Stimulated activated CD8-positive, alpha-beta memory T cell treated with anti-CD3 and anti-CD28 coated beads, Interleukin-4, amount 100 ng/mL, for 4 hours (primary cell): ENCODE measurements at places on chromosomes 12 and 14.

DNA sequence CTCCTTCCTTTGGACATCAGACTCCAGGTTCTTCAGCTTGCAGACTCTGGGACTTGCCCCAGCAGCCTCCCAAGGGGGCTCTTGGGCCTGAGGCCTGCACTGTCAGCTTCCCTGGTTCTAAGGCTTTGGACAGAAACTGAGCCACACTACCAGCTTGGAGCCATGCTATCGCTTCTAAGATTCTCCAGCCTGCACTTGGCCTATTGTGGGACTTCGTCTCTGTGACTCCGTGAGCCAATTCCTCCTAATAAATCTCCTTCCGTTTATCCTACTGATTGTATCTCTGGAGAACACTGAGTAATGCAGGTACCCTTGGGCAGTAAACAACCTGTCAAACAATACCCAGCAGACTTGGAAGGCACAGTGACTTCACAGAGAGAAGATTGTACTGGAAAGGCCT lies 24.9 kb upstream of the RHOJ start:
- no peak for DNase-seq

DNA sequence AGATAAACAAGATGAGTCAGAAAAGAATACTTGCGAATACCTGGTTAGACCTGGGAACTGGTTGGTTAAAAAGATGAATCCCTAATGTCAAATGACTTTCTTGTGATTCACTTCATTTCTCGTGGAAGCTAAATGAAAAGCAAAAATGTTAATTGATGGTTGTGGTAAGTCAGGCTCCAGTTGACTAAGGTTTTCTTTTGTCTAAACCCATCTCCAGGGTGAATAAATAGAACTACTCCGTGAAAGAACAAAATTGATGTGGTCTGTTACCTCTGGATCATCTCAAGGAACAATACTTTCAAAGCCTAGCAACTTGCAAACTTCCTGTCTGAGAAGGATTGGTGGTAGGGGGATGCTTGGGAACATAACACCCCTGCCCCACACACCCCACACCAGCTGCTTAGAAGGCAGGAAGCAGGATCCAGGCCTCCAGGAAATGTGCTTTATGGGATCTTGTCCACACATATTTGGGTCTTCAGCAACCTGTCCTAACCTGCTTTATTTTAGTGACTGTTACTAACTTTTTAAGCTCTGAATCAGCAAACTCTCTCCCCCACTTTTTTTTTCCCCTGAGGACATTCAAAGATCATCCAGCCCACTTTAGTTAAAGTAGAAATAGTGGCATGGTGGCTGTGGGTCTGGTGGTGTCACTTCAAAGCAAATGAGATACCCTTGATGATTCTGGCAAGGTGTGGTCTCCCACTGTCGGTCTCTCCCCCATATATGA lies 60.4 kb upstream of the PTHLH start:
- no peak for DNase-seq

GRCh38 chr12:13362260-13362841 lies 165.8 kb downstream of the EMP1 start:
- DNase-seq: no peak

DNA sequence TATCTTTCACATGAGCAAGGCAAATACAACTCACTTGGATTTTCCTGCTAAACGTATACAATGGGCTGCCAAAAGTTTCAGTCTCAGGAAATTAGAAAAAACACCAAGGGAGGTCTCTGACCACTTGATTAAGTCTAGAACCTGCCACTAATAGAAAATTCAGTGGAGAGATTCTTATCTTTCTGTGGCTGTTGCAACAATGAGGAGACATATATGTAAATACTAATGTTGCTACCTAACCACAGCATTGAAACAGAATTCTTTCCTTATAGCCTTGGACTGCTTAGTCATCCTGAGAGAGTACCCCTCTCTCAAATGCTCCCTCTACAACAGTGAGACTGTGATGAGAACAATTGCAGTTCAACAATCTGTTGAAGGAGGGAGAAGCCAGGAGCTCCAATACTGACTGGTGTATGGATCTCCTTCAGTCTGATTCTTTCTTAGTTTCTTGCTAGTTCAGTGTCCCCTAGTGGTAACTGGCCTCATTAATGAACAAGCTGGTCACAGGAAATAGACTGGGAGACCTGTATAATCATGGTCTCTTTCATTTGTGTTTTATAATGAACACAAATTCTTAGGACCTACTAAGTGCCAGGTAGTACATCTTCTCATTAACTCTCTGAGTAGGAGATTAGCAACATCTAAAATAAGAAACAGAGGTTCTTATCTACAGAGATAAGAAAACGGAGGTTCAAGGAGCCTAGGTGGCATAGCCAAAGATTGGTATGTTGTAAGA lies 164.5 kb downstream of the SLC38A4 start:
- DNase-seq: no peak

DNA sequence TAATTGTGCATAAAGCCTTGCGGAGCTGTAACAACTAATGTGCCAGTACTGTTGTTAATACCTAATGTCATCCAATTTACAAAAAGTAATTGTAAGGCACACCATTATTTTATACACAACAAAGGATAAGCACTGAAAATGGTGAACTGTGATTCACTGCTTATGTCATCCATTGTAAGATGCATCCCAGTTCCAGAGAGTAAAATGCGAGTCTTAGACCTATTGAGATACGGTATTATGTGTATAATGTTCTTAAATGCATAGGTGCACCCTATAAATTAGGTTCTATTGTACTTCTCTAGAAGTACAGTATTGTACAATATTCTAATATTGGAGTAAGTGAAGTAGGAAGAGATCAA lies 406 bp downstream of the PARP2 start:
- no peak for DNase-seq

DNA sequence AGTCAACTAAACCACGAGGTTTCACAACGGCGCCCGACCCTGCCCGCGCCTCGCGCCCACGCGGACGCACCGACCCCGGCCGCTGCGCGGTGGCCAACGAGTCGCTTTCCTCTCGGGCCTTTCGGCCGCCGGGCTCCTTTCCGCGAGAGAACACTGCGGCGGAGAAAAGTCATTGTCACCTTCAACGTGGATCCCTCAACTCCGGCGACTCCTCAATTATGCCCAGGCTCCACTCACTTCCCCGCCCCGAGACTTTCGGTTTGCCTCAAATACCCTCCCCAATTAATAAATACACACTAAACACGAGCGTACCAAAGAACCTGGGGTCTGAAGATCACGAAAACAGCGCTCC lies 450 bp downstream of the SINHCAF start:
- no peak for DNase-seq

- DNase-seq: no peak
Observed at GRCh38 chr14:22420598-22421186, 168.3 kb downstream of the DAD1 start.

GRCh38 chr14:52286661-52287649 lies 19.5 kb downstream of the PTGDR start:
- DNase-seq: no peak

GRCh38 chr12:109738878-109739665 lies 25.4 kb downstream of the FAM222A start:
- DNase-seq: no peak

- no peak for DNase-seq
Observed at GRCh38 chr12:19373586-19373985, 65.7 kb upstream of the AEBP2 start.

DNA sequence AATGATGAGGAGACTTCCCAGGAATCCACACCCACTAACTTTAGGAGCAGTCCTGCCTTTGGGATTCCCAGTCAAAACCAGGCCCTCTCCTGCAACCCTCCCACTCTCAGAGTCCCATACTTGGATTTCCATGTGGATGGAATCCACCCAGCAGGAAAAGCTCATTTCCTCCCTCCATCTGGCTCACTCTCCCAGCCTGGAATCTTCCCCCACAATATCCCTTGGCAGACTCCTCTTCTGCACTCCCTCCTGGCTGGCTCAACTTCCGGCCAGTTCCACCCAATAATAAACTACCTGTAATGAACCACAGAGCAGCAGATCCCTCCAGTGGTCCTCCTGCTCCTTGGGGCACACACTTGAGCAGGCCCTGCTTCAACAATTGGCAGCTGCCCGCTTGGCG lies 102.8 kb upstream of the EGLN3 start:
- DNase-seq: no peak

DNA sequence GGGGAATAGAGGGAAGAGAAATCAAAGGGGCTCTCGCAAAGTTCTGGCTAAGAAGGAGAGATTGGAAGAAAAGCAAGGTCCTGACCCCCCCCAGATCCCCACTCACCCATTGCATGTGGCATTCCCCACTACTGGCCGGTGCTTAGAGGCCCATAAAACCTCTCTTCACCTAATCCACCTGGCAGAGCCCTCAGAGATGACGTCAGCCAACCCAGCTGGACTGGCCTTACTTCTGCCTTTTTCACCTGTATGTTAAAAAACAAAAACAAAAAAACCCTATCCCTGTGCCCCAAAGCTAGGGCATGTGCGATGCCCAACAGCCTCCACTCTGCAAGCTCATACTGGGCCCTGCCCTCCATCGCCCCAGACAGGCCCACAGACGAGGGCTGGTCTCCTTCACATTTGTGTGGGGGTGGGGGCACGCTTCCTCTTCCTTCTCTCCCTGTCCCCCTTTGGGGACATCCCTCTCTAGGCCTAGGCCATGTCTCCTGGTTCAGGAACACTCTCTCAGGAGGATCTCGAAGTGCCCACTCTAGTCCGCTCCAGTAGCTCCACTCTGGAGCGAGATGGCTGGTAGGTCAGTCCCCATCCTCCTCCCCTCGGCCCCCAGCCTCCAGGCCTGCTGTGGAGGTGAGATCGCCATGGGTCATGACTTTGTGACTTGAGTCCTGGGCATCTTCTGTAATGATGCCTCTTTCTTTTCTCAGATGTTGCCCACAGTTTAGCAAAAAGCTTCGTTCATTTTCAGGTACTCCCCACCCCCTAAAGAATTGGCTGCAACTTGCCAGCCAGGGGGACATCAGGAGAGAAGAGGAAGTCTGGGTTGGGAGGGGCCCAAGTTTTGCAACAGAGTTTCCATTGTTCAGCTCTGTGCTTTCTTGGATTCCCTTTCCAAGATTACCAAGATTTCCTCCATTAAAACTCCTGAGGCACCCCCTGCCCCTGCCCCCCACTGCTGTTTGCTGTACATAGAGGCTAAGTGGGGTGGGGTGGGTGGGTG lies 37.0 kb downstream of the FIGNL2 start:
- DNase-seq: no peak

DNA sequence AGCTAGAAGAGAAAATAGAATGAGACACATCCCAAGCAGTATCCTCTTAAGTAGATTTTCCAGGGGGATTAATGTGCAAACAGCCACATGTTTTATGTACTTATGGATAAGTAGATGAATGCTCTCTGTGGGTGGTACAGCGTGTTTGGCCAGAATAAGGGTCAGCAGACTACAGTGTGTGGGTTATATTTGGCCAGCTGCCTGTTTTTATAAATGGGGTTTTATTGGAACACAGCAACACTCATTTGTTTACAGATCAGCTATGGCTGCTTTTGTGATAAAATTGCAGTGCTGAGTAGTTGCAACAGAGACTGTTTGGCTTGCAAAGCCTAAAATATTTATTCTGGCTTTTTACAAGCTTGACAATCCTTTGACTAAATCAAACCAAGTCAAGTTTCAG lies 780.2 kb upstream of the SEL1L start:
- DNase-seq: no peak

DNA sequence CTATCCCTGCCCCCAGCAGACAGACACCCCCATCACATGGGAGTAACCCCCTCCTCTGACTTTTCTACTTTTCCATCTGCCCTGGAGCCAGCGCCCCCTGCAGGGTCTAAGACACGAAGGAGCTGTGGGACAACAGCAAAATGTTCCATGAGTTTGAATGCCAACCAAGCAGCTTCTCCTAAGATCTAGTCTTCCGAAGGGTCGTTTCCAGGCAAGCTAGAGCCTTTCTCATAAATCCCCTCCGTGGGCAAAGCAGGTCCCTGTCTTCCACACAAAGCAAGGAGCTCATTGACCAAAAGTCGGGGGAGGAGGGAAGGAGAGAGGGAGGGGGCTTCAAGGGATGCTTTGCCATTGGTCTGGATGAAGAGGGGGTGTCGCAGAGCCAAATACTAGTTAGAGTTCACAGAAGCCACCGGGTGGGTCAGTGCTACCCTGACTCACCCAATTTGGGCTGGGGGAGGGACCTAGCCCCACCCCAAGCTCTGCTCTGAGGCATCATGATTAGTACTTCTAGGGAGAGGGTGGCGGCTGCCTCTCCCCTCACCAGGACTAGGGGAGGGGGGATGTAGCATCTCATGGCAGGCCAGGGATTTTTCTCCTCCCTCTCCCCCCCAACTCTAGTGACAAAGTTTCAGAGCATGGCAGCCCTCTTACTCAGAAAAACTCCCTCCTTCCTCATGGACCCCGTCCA lies 1.6 kb downstream of the MSI1 start:
- no peak for DNase-seq

DNA sequence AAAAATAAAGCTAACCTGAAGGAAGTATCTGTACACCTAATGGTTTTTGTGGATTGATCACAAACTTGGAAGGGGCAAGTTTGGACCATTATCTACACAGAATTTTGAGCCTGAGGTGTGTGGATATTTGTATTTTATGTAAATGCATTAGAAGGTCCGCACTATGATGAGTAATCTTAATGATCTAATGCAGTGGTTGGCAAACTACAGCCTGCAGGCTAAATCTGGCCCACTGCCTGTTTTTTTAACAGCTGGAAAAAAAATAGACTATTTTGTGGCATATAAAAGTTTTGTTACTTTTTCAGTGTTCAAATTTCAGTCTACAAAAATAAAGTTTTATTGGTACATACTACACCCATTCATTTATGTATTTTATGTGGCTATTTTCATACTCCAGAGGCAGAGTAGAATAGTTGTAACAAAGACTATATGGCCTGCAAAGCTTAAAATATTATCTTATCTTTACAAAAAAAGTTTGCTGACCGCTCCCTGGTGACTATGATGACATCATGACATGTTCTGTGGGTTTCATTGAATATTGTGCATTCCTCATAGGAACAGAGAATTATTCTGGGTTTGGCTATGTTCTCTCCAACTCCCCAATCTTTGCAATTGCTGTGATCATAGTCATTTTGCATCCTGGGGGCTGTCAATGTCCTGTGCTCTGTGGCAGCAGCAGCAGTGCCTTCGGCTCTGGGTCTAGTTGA lies 962.6 kb upstream of the FBXO33 start:
- no peak for DNase-seq

- no peak for DNase-seq
Observed at GRCh38 chr12:39946361-39947280, 159.3 kb downstream of the SLC2A13 start.

- DNase-seq: no peak
Observed at GRCh38 chr12:24530689-24531088, 418.2 kb downstream of the BCAT1 start.

- no peak for DNase-seq
Observed at GRCh38 chr14:50605766-50606165, 45.8 kb downstream of the ATL1 start.

DNA sequence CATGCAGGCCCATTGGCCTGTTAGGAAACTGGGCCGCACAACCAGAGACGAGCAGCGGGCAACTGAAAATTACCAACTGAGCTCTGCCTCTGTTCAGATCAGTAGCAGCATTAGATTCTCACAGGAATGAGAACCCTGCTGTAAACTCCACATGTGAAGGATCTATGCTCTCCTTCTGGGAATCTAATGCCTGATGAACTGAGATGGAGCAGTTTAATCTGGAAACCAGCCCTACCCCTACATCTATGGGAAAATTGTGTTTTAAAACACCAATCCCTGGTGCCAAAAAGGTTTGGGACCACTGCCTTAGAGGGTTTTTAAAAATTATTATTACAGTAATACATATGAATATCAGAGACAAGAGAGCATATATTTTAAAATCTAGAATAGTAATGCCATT lies 1144.5 kb downstream of the FSCB start:
- DNase-seq: no peak

GRCh38 chr12:6462234-6462995 lies 8.1 kb downstream of the VAMP1 start:
- DNase-seq: no peak
